Stimulated activated naive CD4-positive, alpha-beta T cell (primary cell): ENCODE measurements at places on chromosomes 13 and 19.

- DNase-seq: no peak
Measured at GRCh38 chr13:27442797-27443196, 7.6 kb downstream of the MTIF3 start.

DNA sequence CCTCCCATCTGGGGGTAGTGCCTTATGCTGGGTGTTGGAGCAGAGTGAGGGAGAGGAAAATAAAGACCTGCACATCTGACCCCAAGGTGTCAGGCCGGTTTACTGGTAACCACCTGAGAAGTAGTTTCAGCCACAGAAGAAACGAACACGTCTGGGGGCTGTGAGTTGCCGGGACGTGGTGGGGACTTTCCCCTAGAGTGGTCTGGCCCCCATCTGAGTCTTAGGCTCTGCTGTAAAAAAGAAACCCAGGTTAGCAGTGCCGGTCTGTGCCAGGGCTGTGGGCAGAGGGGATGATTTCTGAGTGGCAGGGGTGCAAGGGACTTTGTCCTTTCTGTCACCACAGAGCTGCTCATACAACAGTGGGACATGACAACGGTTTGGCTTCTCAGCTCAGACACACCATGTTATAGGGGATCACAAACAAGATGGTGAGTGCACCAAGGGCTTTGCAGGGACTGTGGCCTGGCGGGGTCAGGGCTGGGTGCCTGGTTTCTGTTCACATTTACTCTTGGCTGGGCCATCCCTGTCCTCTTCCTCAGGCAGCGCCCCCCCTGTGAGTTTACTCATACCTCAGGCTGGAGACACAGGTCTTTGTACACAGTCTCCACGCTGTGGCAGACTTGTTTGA is 9.0 kb downstream of the GCDH start:
- no peak for DNase-seq

- no peak for DNase-seq
Measured at GRCh38 chr19:3057275-3057714, 5.0 kb downstream of the TLE5 start.

DNA sequence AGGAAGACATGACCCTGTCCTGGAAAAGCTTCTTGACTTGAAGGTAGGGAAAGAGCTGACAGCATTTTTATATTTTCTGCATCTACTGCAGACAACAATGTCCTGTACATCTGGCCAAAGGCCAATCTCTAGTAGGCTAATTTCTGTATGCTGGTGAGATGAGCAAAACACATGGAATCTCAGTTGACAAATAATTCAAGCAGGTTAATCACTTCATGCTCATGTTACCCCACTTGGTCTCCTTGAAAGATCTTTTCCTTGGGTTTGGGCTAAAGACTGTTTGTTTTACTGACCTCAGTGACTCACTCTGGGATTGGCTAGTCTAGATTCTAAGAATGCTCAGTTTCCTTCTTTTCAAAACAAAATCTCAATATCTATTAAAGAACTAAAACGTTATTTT is 298.8 kb downstream of the LMO7 start:
- no peak for DNase-seq

GRCh38 chr13:63409791-63410351 is 1994.2 kb upstream of the PCDH20 start:
- DNase-seq: no peak

DNA sequence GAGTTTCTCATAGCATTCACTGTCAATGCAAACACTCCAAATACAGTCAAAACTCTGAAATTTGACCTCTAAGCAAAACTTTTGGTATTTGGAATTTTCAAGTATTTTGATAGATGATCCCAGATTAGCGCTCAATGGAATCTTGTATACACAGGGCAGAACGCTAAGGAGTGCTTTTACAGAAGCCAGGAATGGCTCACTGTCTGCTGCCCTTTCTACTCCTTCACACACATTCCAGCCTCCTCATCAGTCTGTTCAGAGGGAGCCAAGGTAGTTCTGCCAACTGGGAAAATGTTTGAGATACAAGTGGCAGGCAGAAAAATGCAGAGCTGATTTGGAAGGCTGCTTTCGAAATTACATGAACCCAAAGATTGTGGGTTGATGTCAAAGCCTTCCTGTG is 4.4 kb upstream of the STARD13 start:
- DNase-seq: no peak

DNA sequence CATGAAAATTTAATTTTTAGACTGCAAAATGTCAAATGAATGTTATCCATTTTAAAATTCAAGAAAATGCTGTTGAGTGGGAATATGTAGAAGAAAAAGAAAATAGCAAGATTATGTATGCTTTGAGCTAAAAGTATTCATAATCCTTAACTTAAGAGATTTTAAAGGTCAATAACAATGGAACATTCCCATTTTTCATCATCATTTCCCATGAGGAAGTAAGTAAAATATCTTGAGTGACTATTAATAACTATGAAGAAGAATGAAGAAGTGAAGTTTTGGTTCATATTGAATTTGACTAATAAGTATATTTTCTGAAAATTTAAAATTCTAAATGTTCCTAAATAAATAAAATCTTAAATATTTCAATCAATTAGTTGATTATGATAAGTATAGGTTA is 273.4 kb downstream of the DACH1 start:
- no peak for DNase-seq

DNA sequence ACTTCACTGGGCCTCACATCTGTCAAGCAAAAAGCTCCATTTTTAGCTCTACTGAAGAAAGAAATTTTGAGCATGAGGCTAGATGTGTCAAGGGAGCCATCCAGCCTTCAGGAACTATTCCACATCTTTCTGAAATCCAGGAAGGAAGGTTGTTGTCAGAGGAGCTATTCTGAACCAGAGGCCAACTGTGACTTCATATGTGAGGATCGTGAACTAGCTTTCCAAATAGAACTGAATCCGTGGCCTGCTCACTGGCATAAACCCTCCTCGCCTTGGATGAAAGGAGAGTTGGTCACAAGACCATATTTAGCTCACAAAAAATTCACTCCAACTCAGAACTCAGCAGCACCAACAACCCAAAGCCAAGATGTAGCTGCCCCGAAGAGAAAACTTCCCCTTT is 195.8 kb downstream of the FOXO1 start:
- DNase-seq: no peak

- DNase-seq: no peak
Measured at GRCh38 chr19:28705008-28705407, 507.9 kb downstream of the UQCRFS1 start.

DNA sequence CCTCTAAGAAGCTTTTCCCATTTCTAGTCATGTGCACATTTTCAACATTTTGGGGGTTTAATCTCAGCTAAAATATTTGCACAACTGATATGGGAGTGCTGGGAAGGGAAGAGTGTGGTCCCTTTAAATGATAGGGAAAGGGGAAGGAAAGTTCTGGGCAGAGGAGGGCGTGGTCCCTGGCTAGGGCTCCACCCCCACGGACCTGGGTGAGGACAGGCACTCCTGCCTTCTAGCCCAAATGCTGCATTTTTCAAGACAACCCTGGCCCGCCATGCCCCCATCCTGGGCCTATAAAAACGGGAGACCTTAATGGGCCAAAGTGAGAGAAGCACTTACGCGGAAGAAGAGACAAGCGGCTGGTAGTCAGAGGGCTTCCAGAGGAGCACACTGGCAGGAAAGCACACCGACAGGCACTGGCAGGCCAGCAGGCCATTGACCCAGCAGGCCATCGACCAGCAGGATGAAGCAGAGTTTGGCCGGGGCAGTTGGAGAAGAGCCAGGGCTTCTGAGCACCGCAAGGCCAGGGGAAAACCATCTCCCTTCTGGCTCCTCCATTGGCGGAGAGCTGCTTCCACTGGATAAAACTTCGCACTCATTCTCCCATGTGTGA is 266.7 kb downstream of the SPRY2 start:
- DNase-seq: no peak

- DNase-seq: no peak
Measured at GRCh38 chr19:18205200-18205892, 1.5 kb upstream of the RAB3A start.

- DNase-seq: no peak
Measured at GRCh38 chr13:42119875-42120274, 71.4 kb downstream of the DGKH start.

DNA sequence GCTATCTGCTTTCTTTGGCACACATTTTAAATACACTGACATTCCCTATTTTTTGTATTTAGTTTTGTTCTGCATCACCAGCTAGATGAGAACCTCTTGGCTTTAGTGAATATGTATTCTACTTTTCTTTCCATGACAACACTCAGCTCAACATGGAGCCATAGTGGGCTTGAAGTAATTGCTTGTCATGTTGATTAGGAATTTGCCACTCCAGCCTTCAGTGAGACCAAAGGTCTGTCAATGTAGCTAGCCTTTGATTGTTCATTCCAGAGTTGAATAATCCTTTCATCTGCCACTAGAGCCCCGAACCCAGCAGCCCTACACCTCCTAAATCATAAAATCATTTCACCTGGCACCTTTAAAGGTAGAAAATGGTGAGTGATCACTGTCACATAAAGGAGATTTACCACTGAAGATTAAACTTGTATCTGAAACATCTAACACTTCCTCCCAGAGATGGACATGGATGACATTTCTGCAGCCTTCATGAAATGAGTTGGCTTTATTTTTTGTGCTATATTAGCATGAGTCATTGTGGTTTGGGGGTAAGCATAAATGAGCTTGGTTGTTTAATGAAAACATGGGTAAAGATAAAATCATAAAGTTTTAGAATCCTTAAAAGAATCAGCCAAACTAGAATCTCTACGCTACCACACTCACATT is 29.2 kb upstream of the GARRE1 start:
- no peak for DNase-seq

DNA sequence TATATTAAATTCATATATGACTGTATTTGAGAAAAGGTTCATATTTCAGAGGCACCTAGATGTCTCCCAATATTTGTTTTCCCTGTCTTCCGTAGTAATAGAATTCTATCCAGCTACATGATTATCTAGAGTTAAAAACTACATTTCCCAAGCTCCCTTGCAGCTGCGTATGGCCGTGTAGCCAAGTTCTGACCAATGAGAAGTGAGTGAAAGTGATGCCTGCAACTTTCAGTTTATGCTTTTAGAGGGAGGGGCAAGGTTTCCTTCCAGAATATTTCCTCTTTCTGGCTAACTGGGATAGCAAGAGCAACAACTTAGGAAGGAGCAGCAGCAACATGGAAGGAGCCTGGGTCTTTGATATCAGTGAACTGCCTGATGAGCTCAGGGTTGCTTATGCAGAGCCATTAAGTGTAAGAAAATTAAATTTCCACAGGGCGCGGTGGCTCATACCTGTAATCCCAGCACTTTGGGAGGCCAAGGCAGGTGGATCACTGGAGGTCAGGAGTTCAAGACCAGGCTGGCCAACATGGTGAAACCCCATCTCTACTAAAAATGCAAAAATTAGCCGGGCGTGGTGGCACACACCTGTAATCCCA is 23.2 kb upstream of the CYP2A13 start:
- no peak for DNase-seq

- DNase-seq: no peak
Measured at GRCh38 chr13:44240611-44241145, 132.9 kb upstream of the SERP2 start.

DNA sequence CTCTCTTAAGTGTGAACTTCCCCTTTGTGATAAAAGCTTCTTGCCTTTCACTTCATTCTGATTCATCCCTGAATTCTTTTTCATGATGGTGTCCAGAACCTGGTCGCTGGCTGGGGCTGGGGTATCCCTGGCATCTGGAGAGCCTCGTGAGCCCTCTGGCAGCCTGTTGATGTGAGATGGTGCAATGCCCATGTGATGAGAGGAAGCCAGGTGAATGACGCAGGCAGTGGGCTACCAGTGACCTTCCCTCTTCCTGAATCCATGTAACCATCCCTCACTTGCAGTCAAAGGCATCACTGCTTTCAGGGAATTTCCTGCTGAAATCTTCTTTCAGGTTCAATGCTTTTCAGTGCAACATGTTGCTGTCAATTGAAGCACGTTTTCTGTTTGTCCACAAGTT is 158.6 kb upstream of the SLC10A2 start:
- no peak for DNase-seq

DNA sequence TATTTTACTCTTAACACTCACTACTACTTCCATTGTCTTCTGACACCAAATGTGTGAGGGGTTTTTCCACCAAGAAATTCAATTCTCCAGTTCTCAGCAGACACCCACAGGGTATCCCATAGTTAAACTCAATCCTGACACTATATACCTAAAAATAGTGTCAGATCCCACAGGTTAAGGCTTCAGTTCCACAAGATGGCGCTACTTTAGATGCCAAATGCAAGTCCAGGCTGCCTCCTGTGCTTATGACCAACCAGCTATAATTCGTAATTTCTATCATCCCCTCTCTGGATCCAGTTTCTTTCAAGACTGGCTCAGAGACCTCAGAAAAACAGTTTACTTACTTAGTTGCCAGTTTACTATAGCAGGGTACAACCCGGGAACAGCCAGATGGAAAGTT is 1146.2 kb upstream of the SPRY2 start:
- no peak for DNase-seq

GRCh38 chr19:16428372-16429036 is 43.3 kb downstream of the EPS15L1 start:
- no peak for DNase-seq

- DNase-seq: no peak
Measured at GRCh38 chr19:47100290-47100689, 13.3 kb downstream of the ZC3H4 start.

GRCh38 chr13:39099231-39099630 is 61.0 kb downstream of the NHLRC3 start:
- DNase-seq: no peak

DNA sequence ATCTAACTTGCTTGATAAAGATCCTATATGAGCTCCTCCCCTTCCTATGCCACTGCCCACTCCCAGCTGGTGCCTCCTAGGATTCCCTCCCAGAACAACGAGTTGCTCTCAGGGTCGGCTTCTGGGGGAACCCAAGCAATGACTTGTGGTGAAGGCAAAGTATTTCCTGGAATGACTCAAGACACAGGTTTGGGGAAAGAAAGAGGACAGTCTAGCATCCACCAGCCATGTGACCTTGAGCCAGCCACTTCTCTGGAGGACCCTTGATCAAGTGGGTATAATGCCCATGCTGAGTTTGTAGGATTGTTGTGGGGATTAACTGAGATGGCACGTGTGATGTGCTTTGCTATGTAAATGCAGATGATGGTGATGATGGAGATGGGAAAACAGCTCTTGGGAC is 33.0 kb downstream of the MBD3L2B start:
- no peak for DNase-seq

GRCh38 chr19:45346449-45346848 is 5.9 kb downstream of the KLC3 start:
- no peak for DNase-seq

DNA sequence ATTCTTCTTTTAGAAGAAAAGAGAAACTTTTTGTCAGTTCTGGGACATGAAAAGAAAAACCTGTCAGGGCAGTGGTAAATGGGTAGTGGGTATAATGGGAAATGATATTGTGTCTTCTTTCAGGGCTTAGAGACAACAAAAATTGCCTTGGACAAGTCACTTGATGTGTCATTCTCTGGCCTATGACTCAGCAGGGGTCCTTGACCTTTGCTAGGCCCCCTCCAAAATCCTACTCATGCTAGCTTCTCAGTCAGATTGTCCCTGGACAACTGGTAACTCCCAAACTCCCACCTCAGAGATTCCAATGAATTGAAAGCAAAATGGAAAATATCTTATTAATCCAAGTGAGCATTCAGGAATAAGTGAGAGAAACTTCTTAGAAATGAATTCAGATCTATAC is 258.8 kb upstream of the SPRY2 start:
- DNase-seq: no peak

GRCh38 chr19:3981736-3982681 is 3.3 kb downstream of the EEF2 start:
- no peak for DNase-seq
